Fibroblast of skin of scalp (primary cell): ENCODE measurements at places on chromosomes 5 and 9.
A peak's percentile ranks its signal among the peaks of the same experiment; 100 is the strongest.

- no peak for DNase-seq
Observed at GRCh38 chr5:65734921-65735320, 12.9 kb downstream of the NLN start.

- peak; percentile 84 for DNase-seq
Observed at GRCh38 chr5:124871303-124871702, 124.9 kb upstream of the ZNF608 start.

DNA sequence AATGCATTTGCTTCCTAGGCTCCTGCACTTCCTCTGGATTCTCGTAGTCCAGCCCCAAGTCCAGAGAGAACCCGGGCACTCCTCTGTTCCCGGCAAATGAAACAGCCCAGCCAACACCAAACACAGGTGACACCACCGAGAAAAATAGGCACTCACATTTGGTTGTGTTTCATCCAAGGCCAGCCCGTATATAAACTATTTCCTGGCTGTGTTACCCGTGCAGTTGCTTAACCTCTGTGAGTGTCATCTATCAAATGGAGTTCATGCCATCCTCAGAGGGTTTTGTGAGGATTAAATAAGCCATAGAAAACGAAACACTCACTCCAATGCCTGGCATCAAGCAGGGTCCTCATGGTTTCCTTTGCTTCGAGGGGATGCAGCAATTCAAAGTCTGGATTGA, 115.2 kb downstream of the BOD1 start:
- no peak for DNase-seq

- DNase-seq: peak; percentile 26
Observed at GRCh38 chr5:88203981-88204750, 64.5 kb downstream of the TMEM161B start.

GRCh38 chr9:108634204-108634603, 221.6 kb downstream of the ACTL7B start:
- peak; percentile 93 for DNase-seq

DNA sequence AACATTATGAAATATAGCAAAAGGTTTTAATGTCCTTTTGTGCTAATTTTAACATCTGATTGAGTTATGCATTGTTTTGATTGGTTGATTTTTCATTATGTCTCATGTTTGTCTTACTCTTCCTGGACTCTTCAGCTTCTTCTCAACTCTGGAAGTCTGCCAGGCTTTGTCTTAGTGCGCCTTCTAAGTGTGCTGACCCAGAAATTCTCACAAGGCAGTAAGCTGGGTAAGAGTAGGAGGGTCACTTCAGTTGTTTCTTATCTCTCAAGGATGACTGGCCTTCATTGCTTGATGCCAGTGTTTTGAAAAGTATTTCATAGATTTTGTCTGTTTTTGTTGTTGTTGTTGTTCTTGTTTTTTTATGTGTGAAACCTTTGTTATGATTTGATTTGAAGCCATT, 59.2 kb downstream of the RIC1 start:
- peak; percentile 15 for DNase-seq

- DNase-seq: no peak
Observed at GRCh38 chr5:84623019-84623418, 238.3 kb upstream of the EDIL3 start.

GRCh38 chr9:87184956-87185642, 237.8 kb upstream of the GAS1 start:
- peak; percentile 90 for DNase-seq

DNA sequence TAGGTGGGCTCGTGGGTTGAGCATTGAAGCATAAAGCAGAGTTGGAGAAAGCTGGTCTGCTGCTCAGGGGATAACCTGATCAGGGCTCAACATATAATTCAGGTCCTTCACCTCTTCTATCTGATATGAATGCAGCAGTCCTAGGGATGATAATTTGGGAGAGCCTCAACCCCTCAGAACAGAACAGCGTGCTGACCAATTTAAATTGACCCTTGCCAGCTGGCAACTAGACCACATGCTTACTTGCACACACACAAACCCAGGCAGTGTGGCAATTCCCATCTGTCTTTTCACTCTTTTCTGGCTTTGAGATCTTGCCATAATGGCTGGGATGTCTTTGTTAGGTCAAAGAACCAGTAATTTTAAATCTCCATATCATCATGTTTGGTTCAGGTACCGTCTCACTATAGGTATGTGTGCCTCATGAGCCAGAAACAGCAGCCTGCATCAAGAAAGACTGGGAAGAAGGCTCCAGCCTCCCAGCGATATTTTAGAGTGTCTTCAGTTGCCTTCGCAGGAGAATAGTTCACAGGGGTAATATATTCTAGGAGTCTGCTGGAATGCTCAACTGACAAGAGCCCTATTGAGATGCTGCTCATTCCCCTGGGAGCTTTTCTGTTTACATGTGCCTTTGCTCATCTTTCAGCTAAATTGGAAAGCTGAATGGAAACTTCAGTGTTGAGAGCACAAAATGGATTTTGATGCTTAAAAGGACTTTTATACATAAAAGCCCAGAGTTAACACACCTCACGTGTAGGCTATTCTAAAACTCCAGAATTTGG, 497.6 kb downstream of the RASEF start:
- DNase-seq: no peak
